Activated T-cell treated with anti-CD3 and anti-CD28 coated beads, Interleukin-2, amount 50 U/mL, for 24 hours (primary cell): ENCODE measurements at places on chromosomes 6 and 20.

- no peak for DNase-seq
Measured at GRCh38 chr6:27066381-27066780, 181.1 kb upstream of the PRSS16 start.

GRCh38 chr20:47453167-47453782 is 48.4 kb upstream of the NCOA3 start:
- peak; percentile 55 for DNase-seq

GRCh38 chr6:2792330-2793110 is 27.3 kb downstream of the WRNIP1 start:
- DNase-seq = no peak

DNA sequence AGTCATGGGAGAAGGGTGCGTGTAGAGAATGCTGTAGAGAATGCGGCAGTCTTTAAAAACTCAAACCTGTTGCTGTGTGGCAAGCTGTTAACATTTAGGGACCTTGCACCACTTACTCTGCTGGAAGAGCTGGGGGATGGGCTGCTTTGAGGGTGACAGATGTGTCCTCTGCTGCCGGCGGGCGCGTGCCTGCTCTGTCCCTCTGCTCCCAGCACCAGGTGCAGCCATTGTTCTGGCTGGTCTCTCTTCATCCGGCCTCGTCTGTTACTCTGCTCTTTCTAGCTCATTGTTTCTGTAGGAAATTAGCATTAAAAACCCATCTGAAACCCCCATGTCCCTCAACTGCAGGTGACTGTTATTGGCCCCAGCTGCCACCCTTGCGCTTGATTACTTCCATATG is 78.5 kb downstream of the CBFA2T2 start:
- no peak for DNase-seq

- DNase-seq = no peak
Measured at GRCh38 chr6:39218868-39219567, 10.3 kb downstream of the KCNK5 start.

- no peak for DNase-seq
Measured at GRCh38 chr6:6191476-6191875, 129.0 kb downstream of the F13A1 start.

DNA sequence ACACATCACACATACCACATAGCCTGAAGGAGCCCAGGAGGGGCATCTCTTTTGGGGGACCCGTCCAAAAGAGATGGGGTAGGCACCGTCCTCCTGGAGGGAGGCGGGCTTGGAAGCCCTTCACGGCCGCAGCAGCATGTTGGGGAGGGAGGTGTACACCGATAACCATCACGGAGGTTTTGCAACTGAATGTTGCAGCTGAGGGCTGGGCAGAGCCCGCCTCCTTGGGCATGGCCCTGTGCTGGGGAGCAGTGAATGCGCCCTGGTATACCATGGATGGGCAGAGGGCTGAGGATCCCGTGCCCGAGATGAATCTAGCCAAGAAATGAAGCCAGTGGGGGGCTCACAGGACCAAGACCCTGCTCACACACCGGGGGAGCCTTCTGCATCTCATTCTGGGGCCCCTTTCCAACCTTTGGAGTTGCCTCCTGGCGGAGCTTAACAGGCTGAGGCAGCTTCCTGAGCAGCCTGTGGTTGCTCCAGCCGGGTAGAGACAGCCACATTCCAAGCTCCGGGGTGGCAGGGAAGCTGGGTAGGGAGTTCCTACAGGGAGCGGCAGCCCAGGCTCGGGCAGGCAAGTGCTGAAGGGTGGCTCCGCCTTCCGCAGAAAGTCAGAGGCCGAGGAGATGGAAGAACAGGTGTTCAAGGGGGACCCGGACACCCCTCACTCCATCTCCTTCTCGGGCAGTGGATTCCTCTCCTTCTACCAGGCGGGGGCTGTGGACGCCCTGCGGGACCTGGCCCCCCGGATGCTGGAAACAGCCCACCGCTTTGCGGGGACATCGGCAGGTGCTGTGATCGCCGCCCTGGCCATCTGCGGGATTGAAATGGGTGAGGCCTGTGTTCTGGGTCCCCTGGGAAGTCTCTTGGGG is at the start of gene PNPLA1:
Gene PNPLA1, plus strand, starts transcription at position 227 of the 872 bp plus-strand sequence. Its CDS starts 400 bp downstream, at position 627.
- no peak for DNase-seq

DNA sequence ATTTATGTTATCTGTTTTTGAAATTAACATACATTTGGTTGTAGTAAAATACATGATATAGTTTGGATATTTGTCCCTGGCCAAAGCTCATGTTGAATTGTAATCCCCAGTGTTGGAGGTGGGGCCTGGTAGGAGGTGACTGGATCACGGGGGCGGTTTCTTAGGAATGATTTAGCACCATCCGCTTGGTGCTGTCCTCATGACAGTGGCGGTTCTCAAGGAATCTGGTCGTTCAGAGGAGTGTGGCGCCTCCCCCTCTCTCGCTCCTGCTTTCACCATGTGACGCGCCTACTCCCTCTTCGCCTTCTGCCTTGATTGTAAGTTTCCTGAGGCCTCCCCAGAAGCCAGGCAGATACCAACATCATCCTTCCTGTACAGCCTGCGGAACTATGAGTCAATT is 29.0 kb downstream of the CTCFL start:
- DNase-seq = no peak

DNA sequence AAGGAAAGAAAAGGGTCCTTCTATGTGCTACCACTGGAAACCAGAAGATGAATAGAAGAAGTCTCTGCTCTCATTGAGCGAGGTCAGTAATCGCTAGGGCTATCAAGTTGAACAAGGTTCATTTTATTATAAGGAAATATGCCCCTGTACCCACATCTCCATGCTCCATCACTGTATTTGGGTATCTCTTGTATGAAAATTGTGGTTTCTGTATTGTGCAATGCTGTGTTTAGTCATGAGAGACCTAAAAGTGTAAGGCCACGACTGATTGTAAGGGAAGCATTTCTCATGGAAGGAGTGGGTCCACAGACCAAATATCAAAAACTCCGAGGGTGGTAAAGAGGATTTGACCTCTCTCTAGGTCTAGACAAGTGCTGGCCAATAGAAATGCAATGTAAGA is 3.6 kb upstream of the HS3ST5 start:
- no peak for DNase-seq

- DNase-seq = peak; percentile 42
Measured at GRCh38 chr6:11806561-11807317, 28.1 kb upstream of the ADTRP start.

GRCh38 chr20:48760403-48760983 is 67.3 kb downstream of the PREX1 start:
- peak; percentile 79 for DNase-seq

GRCh38 chr20:58384821-58385220 is 4.2 kb upstream of the VAPB start:
- no peak for DNase-seq

DNA sequence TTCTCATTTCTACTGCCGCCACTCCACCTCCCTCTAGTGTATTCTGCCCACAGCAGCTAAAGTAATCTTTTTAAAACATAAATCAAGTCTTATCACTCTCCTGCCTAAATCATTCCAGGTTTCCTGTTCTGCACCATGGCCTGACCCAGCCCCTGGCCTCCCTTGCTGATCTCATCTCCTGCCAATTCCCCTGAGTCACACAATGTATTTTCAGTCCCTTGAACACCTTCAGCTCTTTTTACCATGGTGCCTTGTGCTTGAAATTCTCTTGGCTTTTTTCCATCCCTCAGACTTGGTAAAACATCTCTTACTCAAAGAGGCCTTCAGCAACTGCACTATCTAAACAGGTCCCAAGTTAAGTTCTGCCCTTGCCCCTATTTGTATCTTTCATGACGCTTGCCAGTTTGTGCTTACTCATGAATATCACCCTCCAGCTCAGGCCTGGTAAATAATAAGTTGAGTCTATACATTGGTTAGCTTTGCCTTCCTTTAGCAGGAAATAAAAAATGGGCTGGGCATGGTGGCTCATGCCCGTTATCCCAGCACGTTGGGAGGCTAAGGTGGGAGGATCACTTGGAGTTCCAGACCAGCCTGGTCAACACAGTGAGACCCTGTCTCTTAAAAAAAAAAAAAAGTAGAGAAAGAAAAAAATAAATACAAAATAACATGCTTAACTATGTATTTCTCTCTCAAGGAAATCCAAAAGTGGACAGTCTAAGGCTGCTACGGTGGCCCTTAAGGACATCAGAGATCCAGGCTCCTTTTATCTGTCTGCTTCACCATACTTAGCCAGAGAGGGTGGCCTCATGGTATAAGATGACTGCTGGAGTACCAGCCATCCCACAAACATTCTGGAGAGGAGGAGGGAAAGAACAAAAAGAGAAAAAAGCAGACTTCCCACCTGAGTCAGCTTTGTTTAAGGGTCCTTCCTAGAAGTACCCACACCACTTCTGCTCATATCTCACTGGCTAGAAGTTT is 62.2 kb downstream of the ARFGEF2 start:
- no peak for DNase-seq

DNA sequence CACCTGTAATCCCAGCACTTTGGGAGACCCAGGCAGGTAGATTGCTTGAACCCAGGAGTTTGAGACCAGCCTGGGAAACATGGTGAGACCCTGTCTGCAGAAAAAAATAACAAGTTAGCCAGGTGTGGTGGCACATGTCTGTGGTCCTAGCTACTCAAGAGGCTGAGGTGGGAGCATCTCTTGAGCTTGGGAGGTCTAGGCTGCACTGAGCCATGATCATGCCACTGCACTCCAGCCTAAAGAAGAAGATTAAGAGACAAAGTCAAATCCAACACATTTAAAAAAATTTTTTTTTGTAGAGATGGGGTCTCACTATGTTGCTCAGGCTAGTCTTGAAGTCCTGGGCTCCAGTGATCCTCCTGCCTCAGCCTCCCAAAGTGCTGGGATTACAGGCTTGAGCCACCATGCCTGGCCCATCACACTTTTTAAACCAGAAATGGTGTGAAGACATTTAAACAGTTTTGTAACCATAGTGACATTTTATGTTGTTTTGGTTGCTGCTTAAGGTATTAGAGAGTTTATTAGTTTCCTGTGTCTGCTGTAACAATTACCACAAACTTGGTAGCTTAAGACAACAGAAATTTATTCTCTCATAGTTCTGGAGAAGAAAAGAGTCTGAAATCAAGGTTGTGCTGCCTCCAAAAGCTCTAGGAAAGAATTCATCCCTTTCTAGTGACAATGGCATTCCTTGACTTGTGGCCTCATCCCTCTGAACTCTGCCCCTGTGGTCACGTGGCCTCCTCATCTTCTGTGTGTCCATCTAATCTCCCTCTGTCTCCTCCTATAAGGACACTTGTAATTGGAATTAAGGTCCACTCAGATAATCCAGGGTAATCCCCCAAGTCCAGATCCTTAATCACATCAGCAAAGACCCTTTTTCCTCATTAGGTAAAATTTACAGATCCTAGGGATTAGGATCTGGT is 104.6 kb upstream of the TNFAIP3 start:
- DNase-seq = no peak

DNA sequence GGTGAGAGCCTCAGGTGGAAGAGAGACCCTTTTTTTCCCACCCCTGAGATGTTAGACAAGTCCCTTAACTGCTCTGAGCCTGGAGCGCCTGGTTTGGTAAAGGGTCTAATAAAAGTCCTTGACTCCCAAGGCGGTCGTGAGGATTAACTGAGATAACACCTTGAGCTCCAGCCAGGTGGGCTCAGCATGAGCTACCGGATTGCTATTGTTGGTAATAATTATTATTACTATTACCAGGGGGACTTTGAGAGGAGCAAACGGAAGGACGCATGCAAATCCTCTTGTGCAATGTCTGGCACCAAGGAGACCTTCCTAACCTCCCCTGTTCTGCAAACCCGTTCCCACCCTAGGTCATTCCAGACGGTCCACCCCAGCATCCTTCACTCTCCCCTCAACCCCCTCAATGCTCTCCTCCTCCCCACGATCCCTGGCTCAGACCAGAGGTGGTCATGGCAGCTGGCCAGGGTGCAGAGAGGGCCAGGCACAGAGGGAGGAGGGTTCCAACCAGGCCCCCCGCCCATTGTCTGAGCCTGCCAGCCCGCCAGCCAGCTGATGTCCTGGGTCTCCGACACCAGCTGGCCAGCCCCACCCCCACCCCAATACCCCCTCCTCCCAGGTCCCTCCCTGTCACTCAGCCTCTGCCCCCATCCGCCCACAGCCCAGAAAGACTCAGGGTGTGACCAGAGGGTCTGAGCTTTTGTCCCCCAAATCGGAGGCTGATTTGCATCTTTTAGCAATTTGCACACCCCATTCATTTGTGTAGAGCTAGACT is 14.3 kb upstream of the CBFA2T2 start:
- no peak for DNase-seq

DNA sequence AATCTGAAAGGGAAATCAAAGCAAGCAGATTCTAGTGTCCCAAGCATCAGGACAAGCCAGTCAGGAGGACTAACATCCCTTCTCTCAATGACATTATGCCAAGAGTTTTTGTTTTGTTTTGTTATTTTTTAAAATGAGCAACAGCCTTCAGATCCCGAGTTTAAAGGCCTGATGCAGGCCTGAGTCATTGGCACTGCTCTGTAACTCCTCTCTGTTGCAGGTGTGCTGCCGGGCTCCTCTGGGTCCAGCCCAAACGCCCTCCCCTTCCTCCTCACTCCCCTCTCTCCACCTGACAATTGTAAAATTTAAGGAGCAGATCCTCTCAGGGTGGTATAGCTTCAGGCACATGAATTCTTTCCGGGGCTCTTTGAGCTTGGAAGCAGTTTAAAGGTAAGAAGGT is 502.0 kb downstream of the BMP2 start:
- no peak for DNase-seq

DNA sequence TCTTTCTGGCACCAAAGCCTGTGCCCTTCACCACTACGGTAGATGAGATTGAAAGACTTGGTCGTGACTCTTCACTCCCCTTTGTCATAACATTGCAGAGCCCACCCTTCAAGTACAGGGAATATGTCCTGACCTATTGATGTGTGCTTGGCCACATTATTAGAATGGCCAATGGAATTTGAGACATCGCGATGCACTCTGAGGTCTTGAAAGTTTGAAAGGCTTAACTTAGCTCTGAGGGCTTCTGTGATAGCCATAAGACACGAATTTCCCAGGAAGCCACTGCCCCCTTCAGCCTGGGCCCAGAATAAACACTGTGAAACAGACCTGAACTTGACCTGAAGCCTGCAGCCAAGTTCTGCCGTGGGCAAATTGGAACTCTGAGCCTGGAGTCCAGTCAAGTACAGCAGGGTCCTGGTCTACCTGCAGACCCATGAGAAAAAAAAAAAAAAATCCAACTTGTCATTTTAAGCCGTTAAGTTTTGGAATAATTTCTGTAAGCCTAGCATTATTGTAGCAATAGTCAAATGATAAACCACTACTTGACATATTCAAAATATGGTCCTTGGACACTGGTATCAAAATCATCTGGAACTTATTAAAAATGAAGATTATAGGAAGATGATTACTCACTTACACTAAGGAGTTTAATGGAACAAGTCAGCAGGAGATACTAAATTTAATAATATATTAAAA is 36.9 kb upstream of the TRAF3IP2 start:
- DNase-seq = no peak
